NCI-H1105 (cell line): ENCODE measurements at places on chromosomes 4 and X.

DNA sequence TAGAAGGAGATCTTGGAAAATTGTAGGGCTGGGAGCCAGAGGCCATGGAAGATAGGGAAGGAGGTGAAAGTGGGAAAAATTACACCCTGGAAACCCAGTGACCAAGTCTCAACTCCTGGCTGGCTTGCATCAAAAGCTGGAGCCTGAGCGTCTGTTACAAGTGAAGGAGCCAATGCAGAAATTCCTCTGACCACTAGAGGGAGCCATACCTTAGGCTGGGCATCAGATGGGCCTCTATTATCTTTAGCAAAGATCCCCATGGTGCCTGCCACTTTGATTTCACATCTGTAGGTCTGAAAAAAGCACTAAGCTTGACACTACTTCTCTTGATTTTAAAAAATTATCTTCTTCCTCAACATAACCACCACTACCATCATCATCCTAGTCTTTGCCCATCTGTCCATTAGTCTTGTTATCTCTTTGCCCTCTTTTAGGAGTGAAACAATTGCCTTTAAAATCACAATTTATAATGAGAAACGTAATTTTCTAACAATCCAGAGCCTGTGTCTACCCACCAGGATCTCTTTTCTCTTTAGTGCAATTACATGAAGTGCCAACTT lies 62.9 kb downstream of the ANAPC4 start:
- DNase-seq: peak; percentile 21

DNA sequence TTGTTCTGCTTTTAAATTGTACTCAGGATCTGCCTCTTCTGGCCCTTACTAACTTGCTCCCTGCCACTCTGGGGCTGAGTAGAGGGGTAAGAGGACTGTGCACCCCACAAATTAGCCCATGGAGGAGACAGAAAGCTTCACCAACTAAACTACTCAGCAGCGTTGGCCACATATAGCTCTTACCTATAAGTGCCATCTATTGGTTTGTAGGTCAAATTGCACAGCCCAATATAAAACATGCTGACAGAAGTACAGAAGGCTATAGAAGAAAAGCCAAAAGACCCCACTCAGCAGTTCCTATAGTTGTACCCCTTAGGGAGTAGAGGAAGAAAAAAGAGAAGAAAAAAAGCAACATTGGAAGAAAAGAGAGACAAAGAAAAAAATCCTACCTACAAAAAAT lies 341.2 kb upstream of the FMR1 start:
- DNase-seq: no peak

- DNase-seq: no peak
Measured at GRCh38 chr4:112247021-112247420, 15.4 kb downstream of the AP1AR start.

DNA sequence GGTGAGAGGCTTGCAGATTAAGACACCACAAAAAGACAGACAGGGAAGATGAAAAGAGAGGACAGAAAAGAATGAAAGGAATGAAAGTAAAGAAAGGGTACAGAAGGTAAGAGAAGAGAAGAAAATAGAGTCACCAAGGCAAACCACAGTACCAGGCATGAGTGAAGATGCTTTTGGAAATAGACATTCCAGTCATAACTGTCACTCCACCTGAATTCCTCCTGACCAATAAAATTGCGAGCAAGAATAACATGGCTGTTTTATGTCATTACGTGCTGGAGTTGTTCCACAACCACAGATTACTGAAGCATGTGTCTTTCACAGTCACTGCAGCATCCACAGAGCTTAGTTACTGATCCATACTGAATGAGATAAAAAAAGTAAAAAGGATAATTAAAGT lies 864.9 kb upstream of the SLIT2 start:
- no peak for DNase-seq
